ENCODE measurements at places on chromosomes 3 and 15.

- DNase-seq = no peak
Measured at GRCh38 chr15:67678993-67679392, 136.5 kb downstream of the MAP2K5 start.

GRCh38 chr15:42804739-42805138, 67.8 kb upstream of the CDAN1 start:
- no peak for DNase-seq

- DNase-seq = peak; percentile 22
Measured at GRCh38 chr3:144142151-144142840, 170.7 kb downstream of the DIPK2A start.

GRCh38 chr3:197297002-197297401, 1.4 kb downstream of the DLG1 start:
- DNase-seq = no peak

- DNase-seq = peak; percentile 44
Measured at GRCh38 chr3:65402597-65402996, 636.1 kb downstream of the MAGI1 start.

DNA sequence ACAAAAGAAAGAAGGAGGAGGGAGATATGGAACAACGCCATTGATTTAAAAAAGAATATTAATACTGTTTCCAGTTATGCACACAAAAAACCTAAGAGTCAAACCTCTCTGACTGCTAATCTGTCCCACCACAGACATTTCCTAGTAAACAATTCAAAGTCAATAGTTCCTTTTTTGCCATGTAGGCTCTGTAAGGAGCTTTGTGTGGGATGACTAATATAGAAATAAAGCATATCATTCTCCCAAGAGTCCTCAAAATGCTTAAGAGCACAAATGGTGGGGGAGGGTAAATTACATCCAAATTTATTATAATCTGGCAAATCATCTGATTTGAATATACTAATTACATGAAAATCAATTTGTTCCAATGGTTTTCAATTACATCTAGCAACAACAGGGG, 155.9 kb upstream of the CNTN4 start:
- no peak for DNase-seq

GRCh38 chr15:66707310-66708082, 5.5 kb downstream of the SMAD6 start:
- no peak for DNase-seq

DNA sequence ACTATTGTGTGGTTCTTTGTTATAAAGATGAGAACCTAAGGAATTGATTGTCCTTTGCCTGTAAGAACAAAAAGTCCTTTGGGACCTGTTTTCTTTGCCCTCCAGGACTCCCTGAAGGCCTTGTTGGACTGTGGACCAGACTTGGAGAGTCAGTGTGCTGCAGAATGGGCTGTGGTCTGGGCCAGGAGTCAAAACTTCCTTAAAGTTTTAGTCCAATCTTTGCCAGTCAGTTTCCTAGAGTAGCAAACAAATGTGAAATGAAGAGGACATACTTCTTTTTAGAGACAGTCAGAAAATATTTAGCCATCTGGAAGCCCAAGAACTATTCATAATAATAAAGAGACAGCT, 45.4 kb downstream of the PDE8A start:
- DNase-seq = no peak

DNA sequence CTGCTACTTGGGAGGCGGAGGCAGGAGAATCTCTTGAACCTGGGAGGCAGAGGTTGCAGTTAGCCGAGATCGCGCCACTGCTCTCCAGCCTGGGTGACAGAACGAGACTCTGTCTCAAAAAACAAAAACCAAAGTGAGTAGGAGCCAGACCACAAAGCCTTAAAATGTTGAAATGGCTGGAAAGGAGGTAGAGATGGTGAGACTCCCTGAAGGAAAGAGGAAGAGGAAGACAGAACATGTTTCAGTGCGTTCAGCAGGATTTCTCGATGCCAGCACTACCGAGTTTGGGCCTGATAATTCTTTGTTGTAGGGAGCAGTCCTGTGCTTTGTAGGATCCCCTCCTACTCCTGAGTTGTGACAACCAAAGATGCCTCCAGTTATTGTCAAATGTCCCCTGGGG, 189.9 kb downstream of the AKAP13 start:
- DNase-seq = no peak

- no peak for DNase-seq
Measured at GRCh38 chr15:53565721-53566120, 193.7 kb downstream of the WDR72 start.

GRCh38 chr3:126284258-126284904, 72.8 kb downstream of the KLF15 start:
- no peak for DNase-seq

DNA sequence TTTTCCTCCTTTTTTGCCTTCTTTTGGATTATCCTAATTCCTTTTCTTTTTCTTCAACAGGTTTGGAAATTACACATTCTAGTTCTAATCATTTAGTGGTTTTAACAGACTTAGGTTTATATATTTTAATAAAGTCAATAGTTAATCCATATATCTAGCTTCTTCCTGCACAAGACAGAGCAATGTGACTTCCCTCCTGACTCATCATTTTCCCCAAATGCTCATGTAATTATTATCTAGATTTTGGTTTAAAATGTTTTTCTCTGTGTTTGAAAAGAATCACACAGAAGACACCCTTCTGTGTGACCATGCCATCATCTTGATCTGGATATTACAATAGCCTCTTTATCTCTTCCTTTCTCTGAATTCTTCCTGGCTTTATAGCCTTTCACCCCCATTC, 28.6 kb upstream of the SSR3 start:
- no peak for DNase-seq

DNA sequence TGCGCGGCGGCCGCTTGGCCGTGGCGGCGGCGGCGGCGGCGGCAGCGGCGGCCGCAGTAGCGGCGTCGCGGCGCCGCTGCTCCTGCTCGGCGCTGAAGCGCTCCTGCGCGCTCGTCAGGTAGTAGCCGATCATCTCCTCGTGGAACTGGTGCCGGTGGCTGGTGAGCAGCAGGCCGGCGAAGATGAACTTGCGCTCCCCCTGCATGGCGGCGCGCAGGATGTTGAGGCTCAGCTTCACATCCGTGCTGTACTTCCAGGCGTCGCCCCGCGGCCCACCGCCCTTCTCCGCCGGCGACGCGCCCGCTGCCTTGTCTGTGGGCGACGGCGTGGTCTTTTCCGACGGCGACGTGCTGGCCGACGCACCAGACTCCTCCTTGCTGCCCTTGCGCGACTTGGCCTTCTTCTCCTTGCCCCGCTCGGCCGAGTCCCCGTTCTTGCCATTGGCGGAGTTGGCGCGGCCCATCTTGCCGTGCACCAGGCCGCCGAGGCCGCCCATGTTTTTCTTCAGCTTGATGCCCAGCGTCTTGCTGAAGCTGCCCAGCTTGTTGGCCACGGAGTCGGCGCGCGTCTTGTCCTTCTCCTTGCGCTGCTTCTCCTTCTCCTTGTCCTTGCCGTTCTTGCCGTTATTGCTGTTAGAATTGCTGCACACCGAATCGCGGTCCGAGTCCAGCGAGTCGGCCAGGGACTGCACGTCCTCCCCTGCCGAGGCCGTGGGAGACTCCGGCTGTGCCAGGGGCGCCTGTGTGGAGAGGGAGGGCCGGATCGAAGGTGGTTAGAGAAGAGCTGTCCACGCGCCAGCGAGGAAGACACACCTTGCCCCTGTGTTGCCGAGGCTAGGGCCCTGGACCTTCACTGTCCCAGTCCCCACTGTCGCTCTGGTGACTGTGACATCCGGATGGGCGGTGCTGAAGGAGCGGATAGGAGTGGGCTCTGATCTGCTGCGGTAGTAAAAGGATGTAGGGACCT, 157.6 kb downstream of the KLF13 start:
- no peak for DNase-seq

DNA sequence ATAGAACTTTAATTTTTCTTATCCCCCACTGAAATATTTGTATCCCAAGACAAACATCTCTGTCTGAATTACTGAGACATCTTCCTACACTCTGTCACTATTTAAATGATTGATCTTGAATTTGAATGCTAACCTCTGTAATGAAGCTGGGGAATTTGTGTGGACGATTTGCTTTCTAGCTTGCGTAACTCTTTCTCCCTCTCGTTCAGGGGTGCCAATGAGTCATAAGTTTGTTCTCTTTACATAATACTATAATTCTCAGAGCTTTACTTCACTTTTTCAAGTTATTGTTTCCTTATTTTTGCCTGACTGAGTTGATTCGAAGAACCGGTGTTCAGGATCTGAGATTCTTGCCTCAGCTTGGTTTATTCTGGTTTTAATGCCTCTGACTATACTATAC, 783.3 kb upstream of the CADM2 start:
- no peak for DNase-seq

- no peak for DNase-seq
Measured at GRCh38 chr15:47364230-47365141, 352.8 kb upstream of the SEMA6D start.

DNA sequence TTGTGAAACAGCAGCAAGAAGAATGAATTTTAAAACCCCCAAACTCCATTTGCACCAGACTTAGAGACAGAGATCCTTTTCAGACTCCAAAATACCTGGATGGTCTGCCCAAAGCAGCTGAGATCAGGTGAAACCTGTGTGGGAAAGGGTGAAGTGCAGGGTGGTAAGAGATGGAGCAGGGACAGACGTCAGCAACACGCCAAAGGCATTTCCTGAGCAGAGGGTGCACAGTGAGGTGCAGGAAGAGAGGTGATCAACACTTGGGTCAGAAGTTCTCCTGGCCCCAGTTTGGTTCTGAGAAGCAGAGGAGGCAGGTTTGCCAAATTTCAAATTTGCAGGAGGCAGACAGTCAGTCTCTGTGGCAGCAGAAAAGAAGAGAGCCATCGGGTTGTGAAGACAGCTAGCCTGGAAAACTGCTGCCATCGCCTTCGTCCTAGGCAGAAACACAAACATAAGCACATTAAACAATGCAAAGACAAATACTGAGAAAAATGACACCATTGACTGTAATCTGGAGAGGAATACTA, 9.8 kb downstream of the CCR4 start:
- no peak for DNase-seq

DNA sequence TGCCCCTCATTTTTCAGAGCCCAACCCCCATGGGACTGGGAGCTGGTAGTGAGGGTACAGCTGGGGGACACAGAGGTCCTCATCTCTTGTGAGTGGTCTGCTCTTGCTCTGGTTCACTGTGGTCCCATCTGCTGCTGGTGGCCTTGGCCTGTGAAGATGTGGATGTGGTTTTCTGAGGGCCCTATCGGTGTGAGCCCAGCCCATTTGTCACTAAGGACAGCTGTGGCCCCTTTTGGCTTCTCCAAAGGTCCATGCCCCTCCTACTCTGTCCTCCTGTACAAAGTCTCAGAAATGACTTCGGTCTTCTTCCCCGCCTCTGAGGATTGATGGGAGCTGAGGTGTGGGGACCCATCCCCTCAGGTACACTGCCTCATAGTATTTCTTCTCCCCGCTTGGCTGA, 21.0 kb downstream of the LIPC start:
- DNase-seq = no peak

GRCh38 chr15:64521201-64521600, 60.8 kb downstream of the ZNF609 start:
- DNase-seq = no peak

DNA sequence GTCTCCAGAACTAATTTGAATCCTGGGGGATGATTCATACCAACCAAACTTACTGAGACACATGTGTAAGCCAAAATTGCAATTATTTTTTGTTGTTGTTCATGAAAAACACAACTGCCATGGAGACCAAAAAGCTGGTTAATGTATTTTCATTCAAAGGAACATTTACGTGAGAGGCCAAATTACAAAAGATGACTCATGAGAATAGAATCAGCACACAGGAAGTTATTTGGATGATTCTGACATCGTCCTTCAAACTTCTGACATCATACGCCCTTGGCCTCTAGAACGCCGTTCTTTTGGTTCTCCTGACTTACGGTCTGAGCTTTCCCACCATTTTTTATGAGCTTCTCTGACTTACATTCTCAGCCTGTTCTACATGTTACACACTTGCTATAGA, 3.0 kb upstream of the ZNF280D start:
- DNase-seq = no peak

DNA sequence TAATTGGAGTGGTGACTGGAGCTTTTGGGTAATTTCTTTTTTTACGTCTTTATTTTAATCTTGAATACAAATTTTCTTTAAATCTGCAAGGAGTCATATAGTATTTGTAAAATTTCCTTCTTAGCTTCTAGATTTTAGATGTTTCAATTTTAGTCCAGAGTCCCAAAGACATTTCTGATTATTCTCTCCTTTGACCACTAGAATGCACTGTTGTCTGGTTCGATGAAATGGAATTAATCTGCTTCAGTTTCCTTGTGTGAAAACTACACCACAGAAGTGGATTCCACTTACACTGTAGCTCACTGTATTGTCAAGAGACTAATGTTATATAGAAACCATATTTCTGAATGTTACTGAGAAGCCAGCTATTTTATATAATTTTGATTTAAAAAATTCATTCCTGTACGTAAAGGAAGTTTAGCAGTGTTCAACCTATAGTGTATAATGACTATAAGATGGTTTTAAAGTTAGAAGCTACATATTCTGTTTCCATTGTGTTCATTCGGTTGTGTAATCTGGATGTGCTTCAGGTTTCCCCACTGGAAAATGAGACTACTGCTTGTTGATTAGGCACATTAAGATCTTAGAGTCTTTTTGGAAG, 6.1 kb downstream of the GRAMD1C start:
- peak; percentile 17 for DNase-seq

DNA sequence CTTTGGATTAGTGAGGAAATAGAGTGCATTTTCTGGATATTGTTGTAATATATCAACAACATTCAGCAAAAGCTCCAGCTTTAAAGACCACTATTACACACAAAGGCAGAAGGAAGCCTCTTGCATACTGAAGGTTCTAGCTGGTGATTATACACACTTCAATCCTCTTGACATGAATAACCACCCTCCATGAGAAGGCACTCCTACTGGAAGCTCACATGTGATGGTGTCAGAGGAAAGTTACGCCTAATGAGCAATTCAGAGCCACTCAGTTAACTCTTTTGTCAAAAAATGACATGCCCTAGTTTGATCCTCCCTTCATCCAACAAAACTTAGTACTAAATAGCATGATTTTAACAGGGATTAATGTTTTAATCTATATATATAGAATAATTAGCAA, 124.6 kb upstream of the LYSMD4 start:
- DNase-seq = no peak

DNA sequence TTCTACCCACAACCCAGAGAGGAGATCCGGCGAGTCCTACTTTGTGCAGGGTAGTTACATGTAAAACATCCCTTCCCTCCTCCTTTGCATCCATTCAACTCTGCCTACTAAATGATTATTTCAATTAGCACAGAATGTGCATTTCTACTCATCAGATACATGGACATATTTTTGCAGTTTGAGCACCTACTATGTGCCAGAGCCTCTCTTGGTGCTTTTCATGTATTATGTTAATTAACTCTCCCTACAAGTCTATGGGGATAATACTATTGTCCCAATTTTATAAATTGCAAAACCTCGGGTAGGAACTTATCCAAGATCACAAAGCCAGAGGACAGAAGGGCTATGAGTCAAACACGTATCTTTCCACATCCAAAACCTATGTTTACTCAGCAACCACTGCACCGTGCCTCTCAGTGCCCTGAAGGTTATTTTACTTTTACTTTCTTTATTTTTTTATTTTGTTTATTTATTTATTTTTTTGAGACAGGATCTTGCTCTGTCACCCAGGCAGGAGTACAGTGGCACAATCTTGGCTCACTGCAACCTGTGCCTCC, 432.8 kb downstream of the MAGI1 start:
- no peak for DNase-seq
